ENCODE measurements at places on chromosomes 1 and 21.
A peak's percentile ranks its signal among the peaks of the same experiment; 100 is the strongest.

GRCh38 chr1:183936791-183937190, 100.7 kb downstream of the COLGALT2 start:
- no peak for DNase-seq

- no peak for DNase-seq
These were observed 27.7 kb downstream of the DSTYK start for GRCh38 chr1:205183676-205184335.

DNA sequence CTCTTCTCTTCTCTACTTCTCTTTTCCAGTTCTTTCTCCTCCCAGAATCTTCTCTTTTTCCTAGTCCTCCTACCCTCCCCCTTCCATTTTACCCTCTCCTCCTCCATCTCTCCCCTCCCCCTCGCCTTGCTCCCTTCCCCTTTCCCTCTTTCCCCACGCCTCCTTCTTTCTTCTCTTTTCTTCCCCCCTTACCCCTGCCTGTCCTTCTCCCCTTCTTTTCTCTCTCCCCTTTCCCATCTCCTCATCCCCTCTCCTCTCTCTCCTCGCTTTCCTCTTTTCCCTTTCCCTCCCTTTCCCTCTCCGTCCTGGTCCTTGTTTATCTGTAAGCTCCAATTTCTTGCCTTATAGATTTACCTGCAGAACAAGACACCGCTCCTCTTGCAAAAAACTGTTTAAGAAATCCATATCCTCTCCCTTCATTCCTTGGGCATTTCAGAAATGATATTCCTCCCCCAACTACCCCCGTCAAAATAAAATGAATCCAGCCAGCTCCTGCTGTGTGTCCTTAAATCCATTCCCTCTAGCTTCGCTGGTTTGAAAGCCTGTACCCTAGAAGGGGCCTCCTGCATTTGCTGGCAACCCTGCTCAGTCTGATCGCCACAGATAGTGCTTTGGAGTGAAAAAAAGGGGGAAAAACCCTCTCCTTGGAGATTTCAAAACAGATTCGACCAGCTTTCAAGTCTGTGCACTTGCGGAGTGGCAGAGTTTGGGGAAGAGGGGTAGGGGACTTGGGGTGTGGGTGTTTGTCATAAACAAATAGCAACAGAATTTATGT, 89.4 kb downstream of the PAPPA2 start:
- no peak for DNase-seq

DNA sequence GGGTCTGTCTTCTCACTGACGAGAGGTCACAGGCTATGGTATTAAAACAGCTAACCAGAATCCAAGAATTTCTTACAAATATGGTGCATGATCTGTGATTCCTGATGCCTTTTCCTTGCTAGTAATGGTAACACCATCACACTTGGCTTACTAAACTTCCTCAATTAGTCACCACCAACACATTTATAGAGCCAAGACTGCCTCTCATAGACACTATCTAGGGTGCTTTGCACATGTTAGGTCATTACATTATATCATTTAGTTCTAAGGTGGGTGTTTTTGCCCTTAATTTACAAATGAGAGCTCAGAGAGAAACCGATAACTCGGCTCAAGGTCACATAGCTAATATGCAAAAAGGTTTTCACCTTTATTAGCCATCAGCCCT, 8.7 kb downstream of the KIF21B start:
- no peak for DNase-seq

DNA sequence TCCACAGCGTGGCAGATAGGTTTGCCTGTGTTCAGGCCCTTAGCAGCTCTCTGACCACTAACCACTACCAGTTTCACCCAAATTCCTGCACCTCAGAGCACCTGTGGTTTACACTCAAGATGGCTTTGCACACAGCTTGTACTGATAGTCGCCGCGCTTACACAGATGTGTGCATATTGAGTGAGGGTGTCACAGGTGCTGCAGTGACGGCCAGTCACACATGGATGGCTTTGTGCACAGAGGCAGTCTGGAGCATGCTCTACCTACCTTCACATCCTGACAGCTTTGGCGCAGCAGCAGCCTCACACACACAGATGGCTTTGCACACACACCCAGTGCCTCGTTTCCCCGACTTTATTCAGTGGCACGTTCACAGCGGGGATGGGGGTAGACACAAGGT, 7.5 kb downstream of the DMAP1 start:
- no peak for DNase-seq

DNA sequence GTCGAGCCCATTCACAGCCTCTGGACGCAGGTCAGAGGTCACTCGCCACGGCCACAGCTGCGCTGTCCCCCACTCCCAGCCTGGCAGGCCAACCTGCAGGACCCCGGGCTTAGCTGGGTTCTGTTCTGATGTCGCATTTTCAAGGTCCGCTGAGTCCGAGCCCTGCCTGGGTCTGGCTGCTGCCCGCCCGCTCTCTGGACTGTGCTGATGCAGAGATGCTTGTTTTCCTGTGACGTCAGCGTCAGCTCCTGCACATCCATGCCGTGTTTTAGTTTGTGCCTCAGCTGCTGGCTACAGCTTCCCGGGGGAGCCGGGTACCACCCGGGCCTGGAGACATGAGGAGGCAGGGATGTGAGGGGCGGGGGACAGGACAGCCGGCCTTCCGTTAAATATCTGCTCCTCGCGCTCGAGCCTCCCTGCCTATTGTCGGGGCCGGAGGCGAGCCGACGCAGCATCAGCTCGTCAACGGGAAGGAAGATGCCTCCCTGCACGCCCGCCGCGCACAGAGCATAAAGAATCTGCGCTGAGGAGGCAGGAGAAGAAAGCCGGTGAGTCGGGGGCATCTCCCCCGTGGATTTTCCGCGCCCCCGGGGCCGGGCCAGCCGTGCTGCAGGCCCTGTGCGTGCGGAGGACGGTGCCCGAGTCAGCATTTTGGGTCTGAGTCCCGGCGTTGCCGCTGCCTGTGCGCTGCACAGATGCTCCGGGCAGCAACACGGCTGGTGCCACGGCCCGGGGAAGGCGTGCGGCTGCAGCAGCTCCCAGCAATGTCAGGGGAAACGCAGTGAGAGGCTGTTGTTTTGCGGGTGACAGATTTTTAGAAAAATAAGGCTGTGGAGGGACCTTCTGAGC, 23.4 kb downstream of the PRKCZ start:
- DNase-seq, result no peak

DNA sequence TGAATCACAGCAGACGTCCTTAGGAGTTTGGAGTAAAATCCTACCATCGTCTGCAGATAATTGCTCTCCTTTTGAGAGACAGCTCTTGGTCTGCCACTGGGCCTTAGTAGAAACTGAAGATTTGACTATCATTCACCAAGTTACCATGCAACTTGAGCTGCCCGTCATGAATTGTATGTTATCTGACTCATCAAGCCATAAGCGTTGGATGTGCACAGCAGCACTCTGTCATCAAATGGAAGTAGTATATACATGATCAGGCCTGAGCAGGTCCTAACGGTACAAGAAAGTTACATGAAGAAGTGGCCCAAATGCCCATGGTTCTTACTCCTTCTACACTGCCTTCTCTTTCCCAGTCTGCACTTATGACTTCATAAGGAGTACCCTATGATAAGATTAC, 317.8 kb downstream of the GPATCH2 start:
- no peak for DNase-seq

DNA sequence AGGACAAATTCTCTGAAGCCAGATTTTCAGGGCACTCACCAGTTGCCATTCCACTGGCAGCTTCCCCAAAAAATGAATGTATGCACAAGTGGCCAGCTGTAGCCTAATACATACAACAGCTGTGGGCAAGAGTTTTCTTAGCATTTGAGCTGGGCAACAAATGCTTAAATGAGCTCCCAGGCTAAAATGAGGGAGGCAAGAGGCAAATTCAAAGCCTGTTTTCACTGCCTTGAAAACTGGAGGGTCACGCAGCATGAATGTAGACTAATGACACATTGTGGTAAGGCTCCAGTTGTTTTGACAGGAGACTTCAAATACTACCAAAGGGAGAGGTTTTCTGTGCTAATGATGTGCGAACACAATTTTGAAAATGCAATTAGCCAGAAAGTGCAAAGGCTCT, 88.2 kb downstream of the TIAM1 start:
- no peak for DNase-seq

- DNase-seq, result peak; percentile 10
These were observed 28.4 kb downstream of the STX6 start for GRCh38 chr1:180994262-180994661.

GRCh38 chr1:204154568-204155255, 2.9 kb upstream of the ETNK2 start:
- DNase-seq, result no peak

DNA sequence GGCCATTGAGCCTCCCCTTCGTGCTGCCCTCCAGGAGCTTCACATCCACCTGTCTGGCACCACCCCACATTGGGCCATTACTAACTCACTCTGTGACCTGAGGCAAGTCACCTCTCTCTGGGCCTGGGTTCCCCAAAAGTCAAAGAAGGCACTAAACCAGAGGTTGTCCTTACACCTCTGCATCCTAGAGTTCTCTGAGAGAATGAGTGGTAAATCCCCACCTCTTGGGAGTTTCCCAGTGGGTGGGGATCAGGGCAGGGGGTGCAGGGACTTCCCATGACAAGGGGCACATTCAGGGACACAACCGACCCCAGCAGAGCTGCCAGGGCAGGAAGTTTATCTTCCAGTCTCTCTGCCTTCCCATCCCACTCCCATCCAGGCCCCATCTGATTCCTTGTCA, 99.7 kb downstream of the EPHB2 start:
- DNase-seq, result no peak

DNA sequence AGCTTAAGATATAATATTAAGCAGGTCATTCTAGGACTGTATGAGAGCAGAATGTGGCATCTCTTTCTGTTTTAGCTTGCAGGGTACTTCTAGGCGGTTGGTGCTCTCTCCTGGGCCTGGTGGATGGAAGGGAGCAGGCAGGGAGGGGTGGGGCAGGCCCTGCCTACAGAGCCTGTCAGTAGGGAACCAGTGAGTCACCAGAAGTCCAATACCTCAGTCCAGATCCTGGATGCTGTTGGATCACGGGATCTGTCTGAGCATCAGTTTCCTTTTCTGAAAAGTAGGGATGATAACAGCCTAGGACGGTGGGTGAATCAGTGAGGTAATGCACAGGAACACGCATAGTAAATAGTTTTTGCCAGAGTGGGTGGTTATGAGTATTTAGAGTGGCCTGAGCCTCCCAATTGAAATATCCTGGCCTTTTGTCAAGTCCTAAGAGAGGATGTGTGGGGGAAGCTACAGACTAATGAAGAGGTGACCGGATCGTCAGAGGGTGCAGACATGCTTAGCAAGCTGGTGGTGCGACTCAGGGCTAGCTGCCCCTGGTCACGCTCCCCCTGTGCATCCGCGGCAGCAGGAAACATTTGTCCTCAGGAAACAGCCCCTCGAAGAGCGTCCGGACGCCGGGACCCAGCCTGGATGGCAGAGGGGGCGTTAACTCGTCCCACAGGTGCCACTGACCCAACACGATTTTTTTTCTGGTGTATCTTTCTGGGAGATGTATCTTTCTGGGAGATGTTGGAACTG, 23.9 kb downstream of the NAV1 start:
- DNase-seq, result no peak

DNA sequence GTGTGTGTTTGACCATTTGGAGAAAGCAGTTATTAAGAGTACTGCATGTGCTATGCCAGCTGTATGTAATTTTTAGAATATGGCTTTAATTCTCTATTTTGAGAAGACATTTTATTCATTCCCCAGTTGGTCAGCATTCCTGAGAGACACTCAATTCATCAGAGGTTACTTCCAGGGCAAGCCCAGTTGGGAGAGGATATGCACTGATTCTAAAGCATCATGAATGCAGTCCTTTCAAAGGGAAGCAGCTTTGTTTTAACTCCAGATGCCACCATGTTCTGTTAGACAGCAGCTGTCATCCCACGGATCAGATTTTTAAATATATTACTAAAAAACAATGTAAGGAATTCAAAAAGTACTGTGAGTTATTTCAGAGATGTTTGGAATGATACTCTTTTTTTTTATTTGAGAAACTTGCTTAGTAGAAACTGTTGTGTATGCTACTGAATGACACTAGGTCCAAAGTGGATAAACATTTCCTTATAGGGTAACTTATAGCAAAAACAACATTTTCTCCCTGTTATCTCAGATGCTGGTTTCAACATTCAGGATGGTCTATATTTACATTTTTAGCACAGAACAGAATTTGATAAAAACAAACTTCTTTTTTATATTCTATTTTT, 149.5 kb upstream of the B3GALT2 start:
- DNase-seq, result no peak

- no peak for DNase-seq
These were observed 18.1 kb upstream of the BEND5 start for GRCh38 chr1:48794816-48795215.

GRCh38 chr1:101781201-101781831, 215.4 kb downstream of the OLFM3 start:
- no peak for DNase-seq

- DNase-seq, result no peak
These were observed 335.7 kb upstream of the NCAM2 start for GRCh38 chr21:20662514-20662913.

DNA sequence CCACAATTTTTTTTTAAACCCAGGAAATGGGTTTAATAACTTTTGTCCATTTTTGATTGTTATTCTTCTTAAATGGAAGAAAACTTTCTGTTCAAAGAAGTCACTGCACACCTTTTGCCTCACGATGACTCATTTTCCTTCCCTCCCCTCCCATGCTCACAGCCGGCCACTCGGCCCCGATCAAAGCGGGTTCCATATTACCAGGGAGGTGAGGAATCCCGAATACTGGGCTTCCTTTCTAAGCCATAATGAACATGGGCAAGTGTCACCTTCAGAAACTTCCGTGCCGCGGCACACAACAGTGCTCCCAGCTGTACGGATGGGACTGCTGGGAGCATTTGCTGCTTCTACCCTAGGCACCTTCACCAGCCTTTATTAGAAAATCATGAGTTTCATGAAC, 121.4 kb downstream of the HLCS start:
- no peak for DNase-seq

GRCh38 chr1:167185062-167185461, 35.6 kb upstream of the POU2F1 start:
- DNase-seq, result no peak

DNA sequence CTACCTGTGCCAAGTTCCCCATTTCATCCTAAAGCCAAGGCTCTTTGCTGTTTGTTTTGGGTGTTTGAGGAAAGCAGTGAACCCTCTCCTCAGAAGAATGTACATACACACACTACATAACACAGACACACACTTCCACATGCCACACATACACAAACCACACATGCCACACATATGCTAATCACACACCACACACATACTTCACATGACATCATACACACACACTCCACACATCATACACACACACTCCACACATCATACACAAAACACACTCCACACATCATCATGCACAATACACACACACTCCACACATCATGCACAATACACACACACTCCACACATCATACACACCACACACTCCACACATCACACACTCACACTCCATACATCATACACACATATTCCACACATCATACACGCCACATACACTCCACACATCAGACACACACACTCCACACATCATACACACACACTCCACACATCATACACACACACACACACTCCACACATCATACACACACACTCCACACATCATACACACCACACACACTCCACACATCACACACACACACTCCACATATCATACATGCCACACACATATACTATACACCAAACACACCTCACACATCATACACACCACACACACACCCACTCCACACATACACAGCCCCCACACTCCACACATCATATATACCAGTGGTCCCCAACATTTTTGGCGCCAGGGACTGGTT, 22.7 kb upstream of the ZNF436 start:
- DNase-seq, result no peak
